ENCODE measurements at places on chromosomes 1 and 21.

GRCh38 chr1:116062201-116062600, 49.0 kb upstream of the MAB21L3 start:
- no peak for DNase-seq

DNA sequence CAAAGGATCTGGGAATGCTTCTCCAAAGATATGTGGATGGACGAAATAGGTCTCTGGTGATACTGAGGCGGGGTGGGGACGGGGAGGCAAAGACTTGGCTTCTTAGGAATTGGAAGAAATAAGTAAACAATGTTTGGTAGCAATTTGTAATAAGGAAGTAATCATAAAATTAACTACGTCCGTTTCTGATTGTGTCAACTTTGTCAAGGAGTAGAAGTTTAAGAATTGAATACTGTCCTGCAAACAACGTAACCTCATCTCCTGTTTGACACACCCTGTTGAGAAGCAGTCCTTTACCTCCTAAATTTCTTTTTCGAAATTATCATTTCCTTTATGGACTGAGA, 471 bp downstream of the POLR3C start:
- peak; percentile 73 for DNase-seq

- DNase-seq = no peak
These were observed 31.1 kb downstream of the EDARADD start for GRCh38 chr1:236425031-236425663.

GRCh38 chr1:100328133-100328532, 24.2 kb upstream of the CDC14A start:
- no peak for DNase-seq

DNA sequence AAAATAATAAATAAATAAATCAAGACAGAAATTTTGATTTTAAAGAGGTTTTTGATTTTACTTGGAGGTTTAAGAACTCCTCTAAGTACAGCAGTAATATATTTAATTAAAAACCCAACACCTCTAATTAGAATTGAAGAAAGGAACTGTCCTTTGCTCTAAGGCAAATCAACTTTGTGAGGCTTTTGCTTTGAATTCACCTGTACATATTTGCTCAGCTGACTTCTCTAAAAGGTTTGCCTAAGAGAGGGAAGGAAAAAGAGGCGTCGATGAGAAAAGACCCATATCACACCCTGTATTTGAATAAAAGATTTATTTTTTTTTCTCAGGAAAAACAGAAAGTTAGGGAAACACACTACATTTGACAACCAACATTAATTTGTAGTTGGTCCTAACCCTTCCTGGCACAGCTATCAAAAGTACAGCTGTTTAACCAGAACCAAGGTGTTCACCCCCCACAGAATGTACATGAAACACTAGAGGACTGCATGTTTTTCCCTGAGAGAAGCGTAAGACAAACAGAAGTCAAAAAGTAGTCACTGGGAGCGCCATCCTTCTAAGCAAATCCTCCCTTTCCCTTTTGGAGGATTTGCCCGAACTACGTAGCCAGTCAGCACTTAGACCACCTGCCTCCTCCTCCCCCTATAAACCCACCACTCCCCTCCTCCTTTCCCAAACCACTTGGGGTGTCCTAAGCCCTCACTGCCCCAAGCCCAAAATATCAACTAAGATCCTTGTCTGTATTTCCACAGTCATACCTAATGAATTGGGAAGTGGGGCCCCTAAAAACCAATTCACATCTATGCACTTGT, 4.9 kb downstream of the MCL1 start:
- peak; percentile 28 for DNase-seq

GRCh38 chr1:20725189-20726117, 7.0 kb downstream of the SH2D5 start:
- no peak for DNase-seq

DNA sequence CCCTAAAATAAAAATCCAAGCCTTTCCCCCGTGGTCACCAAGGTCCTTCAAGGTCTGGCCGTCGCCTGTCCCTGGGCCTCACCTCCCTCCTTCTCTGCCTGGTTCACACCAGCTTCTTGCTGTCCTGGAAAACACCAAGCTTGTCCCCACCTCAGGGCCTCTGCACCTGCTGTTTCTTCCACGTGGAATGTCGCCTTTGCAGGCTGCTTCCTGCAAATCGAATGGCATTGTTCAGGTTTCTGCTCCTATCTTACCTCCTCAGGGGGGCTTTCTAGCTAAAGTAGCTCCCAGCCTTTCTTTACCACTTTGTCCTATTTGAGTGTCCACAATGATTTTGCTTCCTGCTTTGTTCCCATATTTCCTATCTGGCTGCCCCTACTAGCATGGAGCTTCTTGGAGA, 3.3 kb upstream of the CASZ1 start:
- DNase-seq = no peak

- DNase-seq = no peak
These were observed 4.2 kb upstream of the C1orf159 start for GRCh38 chr1:1120096-1120495.

GRCh38 chr1:160548960-160549664, 26.1 kb upstream of the SLAMF6 start:
- no peak for DNase-seq

DNA sequence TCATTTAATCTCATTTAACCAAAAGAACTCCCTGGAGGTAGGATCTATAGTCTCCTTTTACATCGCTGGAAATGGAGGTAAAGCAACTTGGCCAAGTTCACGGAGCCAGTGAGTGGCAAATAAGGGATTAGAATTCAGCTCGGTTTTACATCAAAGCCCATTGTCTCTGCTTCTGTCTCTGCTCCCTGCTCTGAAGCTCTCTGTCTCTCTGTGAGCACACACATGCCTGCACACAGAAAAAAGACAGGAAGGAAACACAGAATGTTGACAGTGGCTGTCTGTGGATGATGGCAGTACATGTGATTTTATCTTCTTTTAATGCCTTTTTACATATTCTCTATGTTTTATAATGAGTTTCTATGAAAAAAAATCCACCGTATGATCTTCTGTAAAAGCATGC, 8.9 kb upstream of the DHRS3 start:
- no peak for DNase-seq

DNA sequence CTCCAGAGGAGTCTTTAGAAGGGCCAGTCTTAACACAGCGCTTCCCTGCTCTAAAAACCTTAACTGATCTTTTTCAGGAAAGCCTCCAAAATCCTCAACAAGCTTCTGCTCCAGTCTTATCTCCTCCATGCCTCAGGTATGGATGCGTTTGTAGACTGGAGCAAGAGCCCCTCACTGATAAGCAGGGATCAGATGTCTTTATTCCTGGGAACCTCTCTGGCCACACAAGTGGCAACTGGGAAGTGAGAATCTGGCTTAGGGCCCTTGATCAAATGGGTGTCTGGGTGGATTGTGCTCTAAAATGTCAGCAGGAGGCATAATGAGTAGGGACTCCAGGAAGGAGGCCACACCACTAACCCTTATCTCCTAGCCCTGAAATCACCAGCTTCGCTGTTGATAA, 1.4 kb downstream of the ZBTB8A start:
- DNase-seq = peak; percentile 50

- DNase-seq = peak; percentile 48
These were observed 12.5 kb upstream of the GUCA2A start for GRCh38 chr1:42176902-42177519.

DNA sequence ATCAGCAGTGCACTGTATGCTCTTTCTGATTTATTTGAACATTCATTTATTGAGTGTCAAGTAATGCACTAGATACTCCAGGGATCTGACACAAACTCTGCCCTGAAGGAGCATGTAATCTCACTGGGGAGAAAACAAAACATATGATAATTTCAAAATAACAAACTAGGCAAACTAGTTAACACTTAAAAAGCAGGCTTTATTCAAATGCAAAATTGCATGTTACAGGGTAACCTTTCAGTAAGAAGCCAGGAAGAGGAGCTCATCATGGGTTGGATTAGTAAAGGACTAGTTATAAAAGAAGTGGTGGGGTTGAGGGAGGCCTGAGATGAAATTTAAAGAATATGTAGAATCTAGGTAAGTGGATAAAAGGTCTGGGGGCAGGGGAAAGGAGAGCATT, 20.9 kb downstream of the SELL start:
- DNase-seq = no peak

- no peak for DNase-seq
These were observed 296.4 kb downstream of the PTPRU start for GRCh38 chr1:29532751-29533150.

GRCh38 chr21:36350282-36350910, 30.4 kb downstream of the MORC3 start:
- no peak for DNase-seq

DNA sequence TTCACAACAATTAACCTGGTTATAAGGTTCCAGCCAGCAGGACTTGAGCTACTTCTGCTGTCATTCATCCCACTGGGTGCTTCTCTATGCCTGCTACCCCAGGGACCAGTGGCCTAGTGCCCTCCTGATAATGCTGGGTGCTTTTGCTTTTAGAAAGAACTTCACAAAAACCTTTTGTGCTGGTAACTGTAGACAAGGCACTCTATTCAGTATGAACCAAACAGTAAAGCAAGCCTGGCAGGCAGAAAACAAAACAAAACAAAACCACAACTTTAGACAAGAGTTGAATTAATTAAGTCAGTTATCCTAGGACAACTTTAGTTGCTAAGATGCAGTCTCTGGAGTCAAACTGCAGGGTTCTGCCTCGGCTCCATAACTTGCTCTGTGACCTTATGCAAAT, 61.9 kb upstream of the ADGRL2 start:
- DNase-seq = no peak

- DNase-seq = no peak
These were observed 235.8 kb downstream of the TRABD2B start for GRCh38 chr1:47761201-47761930.

DNA sequence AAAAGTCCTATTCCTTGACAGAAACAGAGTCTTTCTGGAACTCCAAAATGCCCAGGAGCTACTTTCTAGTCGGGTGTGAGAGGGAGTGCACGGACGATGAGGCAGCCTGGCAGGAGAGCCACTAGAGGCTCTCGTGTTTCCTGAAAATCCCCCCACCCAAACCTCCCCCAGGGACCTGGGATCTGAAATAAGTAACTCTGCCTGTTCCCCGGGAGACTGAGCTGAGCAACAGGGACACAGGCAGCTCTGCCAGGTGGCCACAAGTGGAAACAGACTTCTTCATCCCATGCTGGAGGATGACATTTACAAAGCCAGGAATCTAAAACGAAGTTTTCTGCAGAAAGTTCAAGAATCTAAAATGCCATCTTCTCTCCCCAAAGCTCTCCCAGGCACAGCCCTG, 77.1 kb downstream of the ITPKB start:
- no peak for DNase-seq

DNA sequence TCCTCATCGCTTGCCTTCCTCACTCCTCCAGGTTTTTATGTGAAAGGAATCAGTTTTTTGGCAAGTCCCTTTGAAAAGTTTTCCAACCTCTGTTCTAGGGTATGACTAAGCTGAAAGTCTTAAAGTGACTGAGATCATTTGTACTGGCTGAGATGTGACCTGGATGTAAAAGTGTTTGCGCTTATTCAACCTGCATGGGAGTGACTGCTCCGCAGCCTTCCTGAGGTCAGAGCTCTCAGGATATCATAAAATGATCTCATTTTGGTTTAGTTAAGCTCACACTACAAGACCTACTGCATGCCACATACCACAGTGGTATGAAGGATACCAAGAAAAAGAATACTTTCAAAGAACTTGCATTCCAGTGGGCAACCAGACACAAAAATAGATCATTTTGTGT, 29.8 kb upstream of the TADA1 start:
- DNase-seq = no peak

GRCh38 chr1:3718764-3719163, 33.5 kb upstream of the CCDC27 start:
- no peak for DNase-seq

GRCh38 chr1:34887593-34887992, 28.0 kb upstream of the SMIM12 start:
- DNase-seq = no peak

DNA sequence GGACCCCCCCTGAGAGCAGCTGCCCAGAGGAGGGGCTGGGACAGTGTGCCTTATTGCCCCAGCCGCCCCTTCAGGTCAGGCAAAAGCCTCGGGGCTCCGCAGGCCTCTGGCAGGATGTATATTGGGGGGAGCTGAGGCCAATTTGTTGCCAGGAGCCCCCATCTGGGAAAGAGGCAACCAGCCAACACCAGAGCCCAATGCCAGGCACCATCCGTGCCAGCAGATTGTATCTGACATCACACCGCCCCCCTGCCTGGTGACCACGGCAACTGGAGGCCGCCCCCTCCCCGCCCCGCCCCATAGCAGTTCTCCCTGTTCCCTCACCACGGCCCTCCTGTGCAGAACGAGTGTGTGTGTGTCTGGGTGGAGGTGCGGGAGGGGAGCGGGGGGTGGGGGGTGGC, 3.6 kb upstream of the PLEKHG5 start:
- no peak for DNase-seq

DNA sequence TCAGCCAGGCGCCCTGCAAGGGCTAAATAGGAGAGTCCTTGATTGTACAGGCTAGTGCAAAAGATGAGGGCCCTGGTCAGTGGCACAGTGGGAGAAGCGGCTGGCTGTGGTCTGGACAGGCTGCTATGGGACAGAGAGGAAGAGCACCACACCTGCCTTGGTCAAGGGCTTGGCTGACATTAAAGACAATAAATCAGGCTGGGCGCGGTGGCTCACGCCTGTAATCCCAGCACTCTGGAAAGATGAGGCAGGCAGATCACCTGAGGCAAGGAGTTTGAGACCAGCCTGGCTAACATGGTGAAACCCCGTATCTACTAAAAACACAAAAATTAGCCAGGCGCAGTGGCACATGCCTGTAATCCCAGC, 62.9 kb downstream of the NID1 start:
- no peak for DNase-seq

DNA sequence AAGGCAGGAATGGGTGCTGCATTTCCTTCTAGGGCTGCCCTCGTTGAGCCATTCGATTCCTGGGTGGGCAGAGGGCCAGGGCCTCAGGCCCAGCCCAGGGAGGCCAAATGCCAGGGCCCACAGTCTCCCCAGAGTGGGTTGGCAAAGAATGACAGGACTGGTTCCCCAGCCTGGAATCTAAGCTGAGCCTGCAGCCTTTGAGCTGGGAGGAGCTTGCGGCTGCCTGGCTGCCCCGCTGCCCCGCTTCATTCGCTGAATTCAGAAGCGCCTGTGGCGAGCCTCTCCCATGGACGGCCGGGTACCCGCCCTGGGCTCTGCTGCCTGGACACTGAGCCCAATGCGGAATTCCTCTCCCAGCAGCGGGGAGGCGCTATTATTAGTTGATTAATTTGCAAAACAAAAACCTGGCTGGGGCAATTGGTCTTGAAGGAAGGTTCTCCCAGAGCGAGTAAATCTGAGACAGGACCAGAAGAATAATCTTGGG, 32.3 kb upstream of the TARDBP start:
- no peak for DNase-seq

- no peak for DNase-seq
These were observed 10.2 kb upstream of the UBL4B start for GRCh38 chr1:110102081-110102480.

All from NCI-H526 treated with DMSO at 0.1 percent for 48 hours (cell line).